ENCODE measurements at places on chromosomes 2 and 18.

- no peak for DNase-seq
Measured at GRCh38 chr2:200604571-200605255, 18.9 kb downstream of the AOX1 start.

DNA sequence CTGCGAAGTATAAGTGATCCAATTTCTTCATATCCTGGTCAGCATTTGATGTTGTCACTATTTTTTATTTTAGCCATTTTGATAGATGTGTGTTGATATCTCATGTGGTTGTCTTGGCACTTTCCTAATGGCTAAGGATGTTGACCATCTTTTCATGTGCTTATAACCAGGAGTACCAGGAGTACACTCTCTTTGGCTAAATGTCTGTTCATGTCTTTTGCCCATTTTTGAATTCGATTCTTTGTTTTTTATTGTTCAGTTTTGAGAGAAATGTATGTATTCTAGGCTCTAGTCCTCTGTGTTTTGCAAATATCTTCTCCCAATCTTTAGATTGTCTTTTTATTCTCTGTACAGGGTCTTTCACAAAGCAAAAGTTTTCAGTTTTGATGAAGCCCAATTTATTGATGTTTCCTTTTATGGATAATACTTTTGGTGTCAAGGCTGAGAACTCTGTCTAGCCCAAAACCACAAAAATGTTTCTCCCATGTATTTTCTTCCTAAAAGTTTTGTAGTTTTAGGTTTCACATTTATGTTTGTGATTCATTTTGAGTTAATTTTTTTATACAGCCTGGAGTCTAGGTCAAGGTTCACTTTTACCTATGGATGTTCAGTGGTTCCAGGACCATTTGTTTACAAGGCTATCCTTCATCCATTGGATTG, 65.4 kb downstream of the SDC1 start:
- no peak for DNase-seq

DNA sequence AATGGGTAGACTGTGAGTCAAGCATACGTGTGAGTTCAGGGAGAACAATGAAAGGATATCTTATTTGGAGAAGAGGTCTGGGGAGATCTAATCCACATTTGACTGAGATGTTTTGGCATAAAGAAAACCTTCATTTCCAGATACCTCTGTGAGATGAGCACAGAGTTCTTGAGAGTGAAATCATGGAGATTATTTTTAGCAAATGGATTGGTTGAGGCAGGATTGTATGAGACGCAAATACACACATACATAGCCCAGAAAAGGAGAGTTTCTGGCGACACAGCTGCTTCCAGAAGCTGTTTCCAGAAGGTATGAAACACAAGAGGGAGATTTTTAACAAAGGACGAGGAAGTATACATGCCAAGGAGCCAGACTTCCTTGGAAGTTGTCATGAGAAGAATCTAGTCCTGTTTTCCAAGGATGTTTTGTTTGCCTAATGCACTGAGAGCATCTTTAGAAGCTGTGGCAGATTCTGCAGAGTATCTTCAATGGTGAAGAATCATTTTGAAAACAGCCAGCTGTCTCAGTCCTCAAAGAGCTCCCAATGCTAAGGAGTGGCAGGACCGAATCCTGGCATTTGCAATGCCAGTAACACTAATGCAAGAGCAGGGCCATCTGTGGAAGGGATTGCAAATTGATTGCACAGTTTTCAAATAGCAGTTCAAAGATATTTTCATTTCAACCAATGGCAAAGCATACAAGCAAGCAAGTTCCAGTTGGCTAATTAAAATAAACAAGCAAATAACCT, 177.2 kb downstream of the SETBP1 start:
- DNase-seq, result no peak

DNA sequence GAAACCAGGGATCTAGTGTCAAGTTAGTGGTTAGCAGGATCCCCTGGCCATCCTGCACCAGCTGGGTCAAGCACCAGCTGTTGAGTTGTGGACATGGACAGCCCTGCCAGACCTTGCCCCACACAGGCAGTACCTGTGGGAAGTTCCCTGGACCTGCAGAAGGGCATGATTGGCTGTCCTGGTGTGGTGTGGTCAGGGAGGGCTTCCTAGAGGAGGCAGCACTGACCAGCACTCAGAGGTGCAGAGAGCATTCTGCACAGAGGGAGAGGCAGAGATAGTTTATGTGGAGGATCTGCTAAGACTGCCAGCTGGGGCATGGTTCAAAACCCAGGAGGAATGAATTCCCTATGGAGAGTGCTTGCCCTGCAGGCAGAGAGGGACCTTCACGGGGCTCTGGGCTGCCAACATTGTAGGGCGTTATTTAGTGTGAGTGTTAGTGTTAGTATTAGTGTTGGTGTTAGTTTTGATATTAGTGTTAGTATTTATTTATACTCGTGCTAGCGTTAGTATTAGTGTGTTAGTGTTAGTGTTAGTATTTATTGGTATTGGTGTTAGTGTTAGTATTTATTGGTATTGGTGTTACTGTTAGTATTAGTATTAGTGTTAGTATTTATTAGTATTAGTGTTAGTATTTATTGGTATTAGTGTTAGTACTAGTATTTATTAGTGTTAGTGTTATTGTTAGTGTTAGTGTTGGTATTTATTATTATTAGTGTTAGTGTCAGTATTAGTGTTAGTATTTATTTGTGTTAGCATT, 31.9 kb downstream of the TWIST2 start:
- no peak for DNase-seq

- DNase-seq, result no peak
Measured at GRCh38 chr18:59959073-59959472, 59.3 kb downstream of the PMAIP1 start.

All from stimulated activated CD8-positive, alpha-beta memory T cell treated with anti-CD3 and anti-CD28 coated beads, Interleukin-7, amount 100 ng/mL, for 1 hour (primary cell).